ENCODE measurements at places on chromosomes 12 and 14.

DNA sequence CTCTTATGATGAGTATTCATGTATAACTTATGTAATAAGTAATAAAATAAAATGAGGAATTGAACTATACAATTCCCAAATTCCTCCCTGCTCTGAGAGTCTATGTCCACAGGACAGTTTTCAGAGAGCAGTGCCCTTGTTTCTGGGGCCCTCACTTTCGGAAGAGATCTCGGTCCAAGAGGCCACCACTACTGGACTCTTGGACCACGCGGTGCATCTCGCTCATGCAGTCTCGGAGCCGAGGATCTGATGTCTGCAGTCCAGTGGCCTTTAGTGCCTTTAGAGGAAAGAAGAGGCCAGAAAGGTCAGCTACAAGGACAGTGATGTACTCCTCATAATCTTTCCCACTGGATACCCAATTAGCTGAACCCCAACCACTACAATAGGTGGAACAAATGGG lies 8.3 kb downstream of the GLS2 start:
- DNase-seq: no peak

DNA sequence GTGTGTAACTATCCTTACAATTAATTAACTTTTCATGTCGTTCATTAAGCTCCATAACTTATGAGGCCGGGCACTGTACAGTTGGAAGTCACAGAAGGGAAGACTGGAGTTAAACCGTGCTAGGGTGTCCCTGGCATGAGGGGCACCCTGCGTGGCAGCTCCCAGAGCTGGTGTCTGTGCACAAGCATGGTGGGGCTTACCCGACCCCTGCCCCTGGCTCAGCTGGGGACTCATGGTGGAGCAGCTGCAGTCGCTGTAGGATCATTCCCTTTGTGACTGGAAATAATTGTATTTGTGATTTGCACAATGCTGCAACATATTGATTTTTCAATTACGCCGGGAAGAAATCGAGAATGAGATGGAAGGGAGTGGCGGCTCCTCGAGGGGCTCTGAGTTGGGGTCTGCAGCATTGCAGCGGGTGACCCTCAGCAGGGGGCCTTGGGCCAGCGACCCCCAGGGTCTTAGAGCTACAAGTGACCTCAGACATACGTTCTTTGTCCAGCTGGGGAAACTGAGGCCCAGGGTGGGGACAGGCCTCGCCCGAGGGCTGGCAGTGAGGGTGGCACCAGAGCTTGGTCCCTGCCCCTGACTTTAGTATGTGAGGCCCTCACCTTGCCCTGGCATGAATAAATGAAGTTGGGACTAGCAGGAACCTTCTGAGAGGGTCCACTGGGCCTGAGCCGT lies 125.4 kb downstream of the KIF26A start:
- DNase-seq: no peak

- no peak for DNase-seq
These were observed 328.2 kb downstream of the RPL10L start for GRCh38 chr14:46323404-46323762.

- no peak for DNase-seq
These were observed 313.5 kb downstream of the ALG10 start for GRCh38 chr12:34335819-34336262.

DNA sequence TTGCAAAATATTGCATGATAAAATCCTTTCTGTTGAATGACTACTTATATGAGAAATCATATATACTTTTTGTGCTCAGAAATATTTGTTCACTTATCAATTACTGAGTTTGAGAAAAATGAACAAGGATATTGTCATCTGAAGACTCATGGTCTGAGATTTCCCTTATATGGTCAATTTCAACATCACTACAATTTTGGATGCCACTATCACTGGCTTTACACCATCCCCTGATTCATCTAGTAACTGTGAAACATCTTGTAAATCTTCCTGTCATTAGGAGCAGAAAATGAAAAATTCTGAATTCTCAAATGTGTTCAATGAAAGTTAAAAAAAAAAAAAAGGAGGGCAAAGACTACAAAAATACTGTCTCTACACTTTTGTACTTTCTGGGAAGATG lies 21.8 kb upstream of the GXYLT1 start:
- DNase-seq: no peak

GRCh38 chr12:116257215-116257614 lies 20.3 kb downstream of the MED13L start:
- DNase-seq: no peak

GRCh38 chr14:82403987-82404386 lies 870.3 kb upstream of the SEL1L start:
- no peak for DNase-seq

- no peak for DNase-seq
These were observed 53.6 kb downstream of the BRMS1L start for GRCh38 chr14:35879654-35880249.

DNA sequence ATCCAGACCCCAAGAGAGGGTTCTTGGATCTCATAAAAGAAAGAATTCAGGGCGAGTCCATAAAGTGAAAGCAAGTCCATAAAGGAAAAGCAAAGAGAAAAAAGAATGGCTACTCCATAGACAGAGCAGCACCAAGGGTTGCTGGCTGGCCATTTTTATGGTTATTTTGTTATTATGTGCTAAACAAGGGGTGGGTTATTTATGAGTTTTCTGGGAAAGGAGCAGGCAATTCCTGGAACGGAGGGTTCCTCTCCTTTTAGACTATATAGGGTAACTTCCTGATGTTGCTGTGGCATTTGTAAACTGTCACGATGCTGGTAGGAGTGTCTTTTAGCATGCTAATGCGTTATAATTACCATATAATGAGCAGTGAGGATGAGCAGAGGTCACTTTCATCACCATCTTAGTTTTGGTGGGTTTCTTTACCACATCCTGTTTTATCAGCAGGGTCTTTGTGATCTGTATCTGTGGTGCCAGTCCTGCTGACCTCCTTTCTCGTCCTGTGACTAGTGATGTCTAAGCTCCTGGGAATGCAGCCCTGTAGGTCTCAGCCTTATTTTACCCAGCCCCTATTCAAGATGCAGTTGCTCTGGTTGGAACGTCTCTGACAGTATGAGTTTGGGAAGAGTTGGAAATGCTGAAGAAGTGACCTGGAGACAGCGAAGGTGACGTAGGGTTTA lies 100.5 kb downstream of the ZNF664 start:
- DNase-seq: no peak

Data from adrenal gland (tissue), 19 donors.